T1000 (cell line): ENCODE measurements at places on chromosomes 11 and 22.

- DNase-seq: no peak
These were observed 911 bp downstream of the EMID1 start for GRCh38 chr22:29206372-29207242.

DNA sequence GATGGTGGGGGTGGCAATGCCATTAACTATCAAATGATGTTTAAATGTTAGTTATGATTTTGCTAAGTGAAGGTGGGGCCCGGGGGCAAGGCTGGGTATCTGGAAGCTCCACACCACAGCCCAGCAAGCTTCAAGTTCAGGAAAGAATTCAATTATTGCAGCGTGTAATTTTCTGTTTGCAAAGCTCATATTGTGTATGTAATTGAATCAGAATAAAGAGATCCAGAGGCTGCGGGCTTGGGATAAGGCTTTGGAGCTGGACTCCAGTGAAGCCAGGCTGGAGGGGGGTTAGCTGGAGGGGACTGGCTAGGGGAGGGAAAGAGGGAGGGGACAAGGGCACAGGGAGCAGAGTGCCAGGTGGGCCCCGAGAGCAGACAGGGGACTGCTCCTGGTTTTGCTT is 557.1 kb upstream of the CADM1 start:
- DNase-seq: no peak

DNA sequence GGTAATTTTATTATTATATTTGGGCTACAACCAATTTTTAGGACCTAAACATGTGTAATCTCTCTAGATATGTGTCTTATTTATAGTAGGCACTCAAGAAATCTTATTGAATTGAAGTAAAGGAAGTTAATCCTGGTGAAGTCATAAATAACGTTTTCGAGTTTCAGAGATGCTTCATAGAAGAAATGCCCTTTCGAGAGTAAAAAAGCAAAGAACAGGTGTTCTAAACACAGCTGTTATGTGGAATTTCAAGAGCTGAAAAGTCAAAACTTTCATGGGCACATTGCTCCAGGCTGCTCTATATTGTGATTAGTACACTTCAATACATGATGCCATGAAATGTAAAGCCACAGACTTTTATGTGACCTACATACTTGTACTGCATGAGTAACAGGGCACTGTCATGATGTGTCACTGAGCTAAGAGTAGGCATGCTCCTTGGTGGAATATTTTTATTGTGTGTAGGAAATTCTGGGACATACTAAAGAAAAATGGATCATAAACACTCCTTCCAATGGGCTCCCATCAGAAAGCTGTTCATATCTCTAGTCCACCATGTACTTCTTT is 7.2 kb upstream of the ELMOD1 start:
- no peak for DNase-seq

DNA sequence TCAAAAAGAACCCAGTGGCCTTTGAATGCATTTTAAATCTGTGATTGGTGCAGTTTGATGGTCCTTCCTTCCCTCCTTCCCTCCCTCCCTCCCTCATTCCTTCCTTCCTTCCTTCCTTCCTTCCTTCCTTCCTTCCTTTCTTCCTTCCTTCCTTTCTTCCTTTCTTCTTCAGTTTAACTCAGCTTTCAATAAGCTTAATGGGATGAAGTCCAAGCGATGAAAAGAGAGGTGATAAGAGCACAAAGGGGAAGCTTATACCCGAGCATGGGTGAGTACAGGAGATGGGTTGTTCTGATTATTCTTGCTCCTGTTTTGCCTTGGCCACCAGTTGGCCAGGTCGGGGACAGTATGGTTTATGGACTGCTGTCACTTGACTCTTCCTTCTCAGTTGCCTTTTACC is 605.6 kb downstream of the NTM start:
- no peak for DNase-seq

DNA sequence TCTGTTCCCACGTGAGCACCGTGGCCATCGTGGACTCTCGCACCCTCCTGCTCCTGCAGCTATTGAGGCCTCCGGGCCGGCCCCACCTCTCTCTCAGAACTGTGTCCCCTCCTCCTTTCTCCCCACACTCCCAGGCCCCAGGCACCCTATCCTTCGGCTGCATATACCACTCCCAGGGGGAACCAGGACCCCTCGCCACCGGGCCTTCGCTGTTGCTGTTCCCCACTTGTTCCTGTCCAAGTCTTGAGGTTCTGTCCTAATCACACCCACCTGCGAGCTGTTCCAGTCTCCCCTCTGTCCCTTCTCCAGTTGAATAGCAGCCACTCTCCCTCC is 43.0 kb upstream of the CDON start:
- no peak for DNase-seq

DNA sequence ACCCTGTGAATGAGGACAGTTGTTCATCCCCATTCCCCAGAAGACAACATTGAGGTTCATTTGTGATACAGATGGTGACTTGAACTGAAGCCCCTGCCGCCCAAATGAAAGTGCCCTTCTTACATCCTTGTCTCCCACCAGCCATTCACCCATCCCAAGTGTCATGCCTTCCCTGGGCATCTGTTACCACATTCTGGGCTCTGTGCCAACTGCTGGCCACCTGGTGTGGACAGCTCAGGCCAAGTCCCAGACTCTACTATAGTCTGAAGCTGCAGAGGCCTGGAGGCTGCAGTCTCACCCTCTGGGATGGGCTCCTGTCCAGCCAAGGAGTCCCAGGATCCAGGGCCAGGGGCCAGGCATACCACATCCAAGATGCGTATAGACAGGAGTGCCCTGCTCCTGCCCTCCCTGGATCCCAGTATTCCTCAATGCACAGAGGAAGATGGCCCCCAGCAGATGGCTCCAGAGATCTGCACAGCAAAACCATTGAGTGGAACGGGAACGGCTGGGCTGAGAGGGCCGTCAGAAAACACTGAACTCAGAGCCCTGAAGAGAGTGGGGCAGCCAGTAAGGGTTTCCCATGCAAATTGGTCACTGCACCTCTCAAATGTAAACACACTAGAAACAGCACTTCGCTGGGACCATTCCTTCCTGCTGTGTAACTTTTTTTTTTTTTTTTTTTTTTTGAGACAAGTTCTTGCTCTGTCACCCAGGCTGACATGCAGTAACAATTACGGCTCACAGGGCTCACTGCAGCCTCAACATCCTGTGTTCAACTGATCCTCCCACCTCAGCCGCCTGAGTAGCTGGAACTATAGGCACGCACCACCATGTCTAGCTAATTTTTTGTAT is 22.8 kb downstream of the ARRB1 start:
- DNase-seq: no peak
